ENCODE measurements at places on chromosomes 2 and 18. TPM values are rescaled to one million over a fixed set of nuclear protein-coding genes. Genes with fewer than 3 reads are reported as not detected.

SERPINB3 gene
- not detected for total RNA-seq

FSHR gene
- total RNA-seq = not detected

PCARE gene
- total RNA-seq = not detected

CIB4 gene
- not detected for total RNA-seq

SRD5A2 gene
- not detected for total RNA-seq

GAL3ST2 gene
- total RNA-seq = not detected

MAL gene
- not detected for total RNA-seq

SOX11 gene
- not detected for total RNA-seq

GLI2 gene
- total RNA-seq = 6.6 TPM

Measured in cardiac atrium fibroblast (primary cell).